ENCODE measurements at places on chromosomes 2 and 18.

GRCh38 chr2:203691149-203691548 lies 15.3 kb upstream of the CD28 start:
- DNase-seq = no peak

DNA sequence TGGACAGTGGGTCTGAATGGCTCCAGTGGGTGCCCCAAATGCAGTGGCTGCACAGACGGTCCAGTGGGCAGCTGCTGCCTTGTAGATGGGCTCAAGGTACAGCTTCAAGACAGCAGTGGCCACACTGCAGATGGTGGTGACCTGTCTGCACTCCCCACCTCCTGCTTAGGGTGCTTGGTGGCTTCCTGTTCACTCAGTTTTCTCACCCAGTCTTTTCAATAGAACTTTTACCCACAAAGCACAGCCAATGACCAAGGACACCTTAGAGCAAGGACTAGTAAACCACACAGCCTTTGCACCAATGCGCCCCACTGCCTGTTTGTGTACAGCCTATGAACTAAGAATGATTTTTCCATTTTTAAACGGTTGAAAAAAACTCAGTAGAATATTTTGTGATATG lies 34.9 kb downstream of the MEX3C start:
- DNase-seq = no peak

DNA sequence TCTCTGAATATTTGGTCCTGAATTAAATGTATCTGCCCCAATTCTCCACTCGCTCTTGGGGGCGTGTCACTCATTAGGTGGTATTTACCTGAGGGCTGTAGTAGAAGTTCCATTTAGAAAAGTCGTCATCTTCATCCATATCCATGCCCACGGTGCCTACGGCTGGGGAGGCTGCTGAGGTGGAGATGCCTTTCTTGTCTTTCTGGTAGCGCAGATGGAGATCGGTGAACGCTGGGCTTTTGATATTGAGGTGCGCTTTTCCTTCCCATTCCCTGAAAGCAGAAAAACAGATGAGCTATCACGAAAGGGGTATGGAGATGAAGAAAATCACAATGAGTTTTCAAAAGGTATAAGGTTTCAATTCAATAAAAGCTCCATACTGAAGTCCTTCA lies 39.7 kb downstream of the APOB start:
- DNase-seq = no peak

DNA sequence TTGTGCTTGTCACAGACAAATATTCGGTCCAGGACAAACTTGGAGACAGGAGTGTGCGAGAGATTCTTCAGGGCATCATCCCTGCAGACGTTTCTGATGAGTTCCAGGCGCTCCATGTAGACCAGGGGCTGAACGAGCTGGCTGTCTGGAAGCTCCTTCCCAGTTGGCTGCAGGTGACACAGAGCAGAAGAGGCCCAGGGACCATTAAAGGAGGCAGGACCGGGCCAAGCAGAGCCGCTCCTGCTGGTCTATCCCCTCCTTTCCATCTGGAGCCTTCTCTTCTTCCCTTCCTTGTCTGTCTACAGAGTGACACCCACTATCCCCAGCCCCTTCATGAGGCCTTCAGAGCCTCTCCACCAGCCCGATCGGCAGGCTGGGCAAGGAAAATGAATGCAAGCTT lies 19.5 kb downstream of the CHST10 start:
- no peak for DNase-seq

- DNase-seq = no peak
Observed at GRCh38 chr2:17719562-17720371, 33.8 kb downstream of the SMC6 start.

- no peak for DNase-seq
Observed at GRCh38 chr18:27164905-27165304, 20.2 kb downstream of the CHST9 start.

DNA sequence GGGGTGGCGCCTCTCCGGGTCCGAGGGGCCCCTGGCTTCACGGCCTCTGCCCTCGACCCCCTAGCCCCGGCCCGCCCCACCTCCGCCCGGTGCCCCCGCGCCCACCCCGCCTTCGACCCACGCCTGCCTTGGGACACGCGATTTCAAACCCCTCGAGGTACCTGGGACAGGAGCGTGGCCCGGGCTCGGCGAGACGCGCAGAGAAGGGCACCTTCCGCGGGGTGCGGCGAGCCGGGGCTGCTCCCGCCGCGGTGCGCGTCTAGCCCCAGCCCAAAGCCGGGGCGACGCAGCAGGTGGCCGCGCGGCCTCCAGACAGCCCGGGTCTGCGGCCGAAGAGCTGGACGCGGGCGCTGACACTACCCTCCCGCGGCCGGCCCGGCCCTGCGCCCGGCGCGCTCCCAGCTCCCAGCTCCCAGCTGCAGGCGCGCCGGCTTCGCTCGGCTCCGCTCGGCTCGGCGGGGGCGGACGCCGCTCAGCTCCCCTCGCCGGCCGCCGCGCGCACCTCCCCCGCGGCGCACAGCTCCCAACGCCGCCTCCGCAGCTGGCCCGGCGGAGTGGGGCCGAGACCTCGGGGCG lies at the start of gene CRACDL:
Gene CRACDL (minus strand): TSS at position 449 of the 576 bp plus-strand sequence. CDS start 89,425 bp downstream, outside the sequence.
- DNase-seq = no peak

GRCh38 chr2:28225473-28226080 lies 167.1 kb upstream of the FOSL2 start:
- no peak for DNase-seq

DNA sequence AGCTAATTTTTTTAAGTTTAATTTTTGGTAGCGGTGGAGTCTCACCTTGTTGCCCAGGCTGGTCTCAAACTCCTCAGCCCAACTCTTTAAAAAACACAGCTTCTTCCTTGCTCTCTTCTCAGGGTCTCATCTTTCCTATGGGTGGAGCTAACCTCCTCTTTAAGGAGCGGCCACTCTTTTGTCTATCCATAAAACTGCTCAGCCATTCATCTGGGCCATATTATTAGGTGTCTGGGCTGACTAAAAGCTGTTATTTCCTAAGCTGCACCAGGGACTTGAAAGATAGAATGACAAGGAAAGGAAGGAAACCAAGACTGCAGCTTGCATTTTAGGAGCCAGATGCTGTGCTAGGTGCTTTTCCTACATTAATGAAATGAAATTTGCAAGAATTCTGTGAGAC lies 35.8 kb upstream of the THOC1 start:
- no peak for DNase-seq

GRCh38 chr2:114400890-114401289 lies 41.6 kb upstream of the DPP10 start:
- no peak for DNase-seq

DNA sequence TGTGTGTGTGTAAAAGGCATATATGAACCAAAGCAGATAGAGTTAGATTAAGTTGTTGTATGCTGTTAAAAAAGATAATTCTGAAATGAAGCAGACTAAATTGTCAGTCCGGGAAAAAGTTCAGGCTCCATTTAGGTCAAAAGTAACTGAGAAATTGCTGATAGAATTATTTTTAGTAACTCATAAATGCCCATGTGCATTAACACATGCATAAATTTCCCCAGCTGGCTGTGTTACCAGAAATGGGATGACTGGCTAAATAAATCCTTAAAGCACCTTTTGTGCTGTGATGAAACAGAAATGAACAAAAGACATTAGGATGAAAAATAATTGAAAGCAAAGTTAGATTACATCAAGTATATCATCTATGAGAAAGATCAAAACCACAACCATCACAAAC lies 111.3 kb downstream of the NYAP2 start:
- DNase-seq = no peak

- DNase-seq = no peak
Observed at GRCh38 chr18:39675906-39676305, 2110.3 kb upstream of the CELF4 start.

GRCh38 chr2:37892436-37893114 lies 32.5 kb upstream of the RMDN2 start:
- DNase-seq = peak; percentile 80

DNA sequence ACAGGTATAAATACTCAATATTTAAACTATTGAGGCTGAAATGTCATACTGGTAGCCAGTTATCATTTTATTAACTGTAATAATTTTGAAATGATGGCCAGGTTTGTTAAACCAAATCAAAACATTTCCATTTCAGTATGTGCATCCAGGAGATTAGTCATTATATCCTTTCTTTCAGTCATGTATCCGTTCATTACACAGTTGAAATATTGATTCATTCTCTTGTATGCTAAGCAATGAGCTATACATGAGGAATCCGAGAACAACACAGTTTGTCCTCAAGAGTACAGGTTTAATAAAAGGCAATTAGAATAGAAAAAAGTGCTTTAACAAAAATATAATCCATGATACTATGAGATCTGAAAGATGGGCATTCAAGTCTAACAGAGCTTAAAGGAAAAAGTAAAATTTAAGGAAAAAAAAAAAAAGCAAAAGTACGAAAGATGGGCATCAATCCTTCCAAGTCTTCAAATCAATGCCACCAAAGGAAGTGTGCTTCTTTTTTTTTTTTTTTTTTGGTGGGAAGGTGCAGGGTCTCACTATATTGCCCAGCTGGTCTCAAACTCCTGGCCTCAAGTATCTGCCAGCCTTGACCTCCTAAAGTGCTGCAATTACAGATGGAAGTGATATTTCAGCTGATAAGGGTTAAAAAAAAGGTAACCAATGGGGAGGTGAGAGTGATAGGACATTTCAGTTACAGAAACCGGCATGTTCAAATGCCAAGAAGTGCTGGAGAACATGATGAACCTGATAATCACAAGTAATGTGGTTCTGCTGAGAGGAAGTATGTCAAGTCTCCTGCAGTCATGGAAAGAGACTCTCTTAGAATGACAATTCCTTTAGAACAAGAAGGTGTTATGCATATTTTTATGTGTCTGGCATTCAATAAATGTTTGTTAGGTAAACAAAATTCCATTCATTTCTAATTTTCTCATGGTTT lies 35.8 kb downstream of the PUM2 start:
- DNase-seq = no peak

GRCh38 chr18:47260120-47260923 lies 8.9 kb upstream of the SKOR2 start:
- no peak for DNase-seq

GRCh38 chr2:39930175-39930917 lies 151.3 kb upstream of the THUMPD2 start:
- DNase-seq = no peak

DNA sequence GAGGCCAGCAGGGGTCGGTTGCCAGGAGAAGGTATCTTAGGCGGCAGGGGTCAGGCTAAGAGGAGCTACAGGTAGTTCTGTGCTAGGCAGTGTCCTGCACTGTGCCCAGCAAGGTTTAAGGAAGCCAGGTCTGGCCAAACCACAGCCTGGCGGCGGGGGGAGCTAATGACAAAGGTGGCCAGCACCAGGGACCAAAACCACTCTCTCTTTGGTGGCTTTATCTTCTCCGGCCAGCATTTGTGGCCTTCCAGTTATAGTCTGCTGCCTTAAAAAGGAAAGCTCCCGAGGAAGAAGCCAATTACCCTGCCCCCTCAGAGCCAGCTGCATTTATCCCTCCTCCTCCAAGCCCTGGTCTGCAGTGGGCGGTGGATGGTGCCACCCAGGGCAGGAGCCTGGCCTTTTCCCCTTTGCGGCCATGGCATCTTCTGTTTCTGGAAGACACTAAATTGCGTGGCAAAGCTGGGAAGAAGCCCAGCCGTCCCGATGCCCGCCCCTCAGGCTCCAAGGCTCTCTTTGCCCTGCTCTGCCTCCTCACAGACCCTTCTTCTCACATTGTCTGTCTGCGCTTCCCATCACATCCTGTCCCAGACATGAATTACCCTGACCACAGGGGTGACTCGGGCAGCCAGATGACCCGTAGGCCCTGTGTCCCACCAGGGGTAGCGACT lies 94.6 kb downstream of the EN1 start:
- DNase-seq = no peak

DNA sequence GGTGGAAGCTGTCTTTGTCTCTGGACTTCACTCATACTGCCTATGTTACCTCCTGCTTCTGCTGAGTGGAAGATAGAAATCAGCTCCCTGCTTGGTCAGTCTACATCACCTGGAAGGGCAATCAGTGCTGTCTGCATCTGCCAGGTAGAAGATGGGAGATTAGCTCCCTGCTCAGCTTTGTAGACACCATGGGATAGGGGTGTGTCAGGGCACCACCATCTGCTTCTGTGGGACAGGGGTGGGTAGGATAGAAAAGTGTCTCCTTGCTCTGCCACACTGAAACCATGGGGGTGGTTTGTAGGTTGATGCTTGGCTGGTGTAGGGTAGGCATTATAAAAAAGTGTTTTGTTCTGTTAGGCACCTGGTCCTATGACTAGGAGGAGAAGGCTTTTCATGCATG lies 34.1 kb downstream of the STARD6 start:
- DNase-seq = no peak

GRCh38 chr2:120140866-120141265 lies 82.3 kb downstream of the TMEM185B start:
- no peak for DNase-seq

DNA sequence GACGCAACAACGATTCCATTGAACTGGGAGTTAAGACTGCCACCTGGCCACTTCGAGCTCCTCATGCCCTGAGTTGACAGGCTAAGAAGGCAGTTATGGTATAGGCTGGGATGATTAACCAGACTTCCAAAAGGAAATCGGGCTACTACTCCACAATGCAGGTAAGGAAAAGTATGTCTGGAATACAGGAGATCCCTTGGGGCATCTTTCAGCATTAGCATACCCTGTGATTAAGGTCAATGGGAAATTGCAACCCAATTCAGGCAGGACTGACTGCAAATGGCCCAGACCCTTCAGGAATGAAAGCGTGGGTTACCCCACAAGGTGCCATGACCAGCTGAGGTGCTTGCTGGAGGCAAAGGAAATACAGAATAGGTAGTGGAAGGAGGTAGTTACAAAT lies 19.1 kb downstream of the CHRNA1 start:
- DNase-seq = no peak

GRCh38 chr2:197340591-197340990 lies 30.0 kb upstream of the ANKRD44 start:
- no peak for DNase-seq

GRCh38 chr2:42047488-42048298 lies at the start of gene PKDCC:
Gene PKDCC, plus strand, starts transcription at chr2:42048021. Its CDS starts 179 bp downstream, at chr2:42048200.
- DNase-seq = no peak

DNA sequence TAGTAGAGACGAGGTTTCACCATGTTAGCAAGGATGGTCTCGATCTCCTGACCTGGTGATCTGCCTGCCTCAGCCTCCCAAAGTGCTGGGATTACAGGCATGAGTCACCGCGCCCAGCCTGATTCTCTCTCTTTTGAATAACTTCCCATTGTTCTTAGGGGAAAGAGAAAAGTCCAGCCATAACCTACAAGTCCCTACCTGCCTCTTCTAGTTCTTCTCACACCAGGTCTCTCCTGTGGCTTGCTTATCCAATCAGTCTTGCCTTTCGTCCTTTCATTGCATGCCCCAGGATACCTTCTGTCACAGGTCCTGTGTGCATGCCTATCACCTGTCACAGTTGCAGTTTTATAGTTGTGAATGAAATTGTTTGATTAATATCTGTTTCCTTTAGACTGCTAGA lies 148.1 kb downstream of the SLC4A3 start:
- DNase-seq = no peak

GRCh38 chr2:221109552-221109951 lies 462.6 kb downstream of the EPHA4 start:
- no peak for DNase-seq

DNA sequence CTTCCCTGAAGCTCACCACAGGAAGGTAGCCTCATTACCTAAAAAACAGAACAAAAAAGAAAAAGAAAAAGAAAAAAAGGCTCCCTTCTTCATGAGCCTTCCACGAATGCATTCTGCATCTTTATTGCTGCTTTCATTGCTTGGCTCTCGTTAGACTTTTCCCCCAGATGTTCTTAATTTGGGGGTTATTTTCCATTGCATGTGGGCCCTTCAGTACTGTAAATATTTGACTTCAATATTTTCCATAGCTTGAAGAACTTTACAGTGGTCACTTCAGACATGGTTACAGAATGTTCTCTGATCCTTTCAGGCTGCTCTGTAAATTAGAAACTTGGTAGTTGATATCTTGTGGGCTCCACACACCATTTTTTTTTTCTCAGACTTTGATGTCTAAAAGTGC lies 65.6 kb upstream of the COPS8 start:
- no peak for DNase-seq

GRCh38 chr2:178193823-178194599 lies at the start of gene OSBPL6:
Gene OSBPL6, plus strand, starts transcription at chr2:178194512. Its CDS starts 111,673 bp downstream, at chr2:178306185.
- no peak for DNase-seq

Data from GM12864 (cell line).